ENCODE measurements at places on chromosomes 1 and 21.

GRCh38 chr1:54001591-54001990 lies 16.4 kb downstream of the LDLRAD1 start:
- DNase-seq, result no peak

GRCh38 chr1:37473431-37474045 lies 842 bp upstream of the ZC3H12A start:
- no peak for DNase-seq

GRCh38 chr1:1631782-1632420 lies at the start of gene MMP23B:
MMP23B (plus strand) TSS chr1:1632173; CDS start chr1:1632219, 46 bp downstream.
- no peak for DNase-seq

GRCh38 chr1:59976194-59977074 lies 49.9 kb upstream of the CYP2J2 start:
- DNase-seq, result no peak

GRCh38 chr1:38444770-38445442 lies 398.3 kb upstream of the POU3F1 start:
- no peak for DNase-seq

GRCh38 chr1:62978741-62979140 lies 194.8 kb downstream of the ATG4C start:
- DNase-seq, result no peak

GRCh38 chr1:51372561-51372960 lies 42.2 kb upstream of the TTC39A start:
- no peak for DNase-seq

DNA sequence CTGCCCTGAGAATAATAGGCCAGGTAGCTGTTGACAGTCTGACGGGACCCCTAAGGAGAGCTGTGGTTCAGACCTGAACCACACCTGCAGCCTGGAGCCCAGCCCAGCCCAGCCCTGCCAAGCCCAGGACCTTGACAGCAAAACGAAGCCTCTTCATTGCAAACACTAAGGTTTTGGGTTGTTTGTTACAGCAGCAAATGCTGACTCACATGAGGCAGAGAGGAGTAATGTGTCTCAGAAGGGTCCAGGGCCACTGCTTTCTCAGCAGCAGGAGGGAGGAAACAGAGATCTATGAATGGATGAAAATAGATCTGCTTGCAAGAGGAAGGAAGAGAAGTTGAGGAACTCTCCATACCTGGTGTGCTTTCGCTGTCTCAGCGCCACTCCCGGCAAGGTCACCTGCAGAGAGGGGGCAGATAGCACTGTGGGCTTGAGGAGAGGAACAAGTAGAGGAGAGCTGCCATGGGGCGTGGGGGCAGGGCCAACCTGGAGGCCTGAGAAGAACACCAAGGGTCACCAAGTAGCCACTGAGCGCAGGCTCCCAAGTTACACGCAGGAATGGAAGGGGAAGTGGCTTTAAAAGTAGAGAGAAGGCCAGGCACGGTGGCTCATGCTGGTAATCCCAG lies 127.2 kb downstream of the ZNF281 start:
- DNase-seq, result no peak

GRCh38 chr1:96968541-96968940 lies 247.0 kb downstream of the PTBP2 start:
- DNase-seq, result no peak
